ENCODE measurements at places on chromosomes 3 and 15.
A peak's percentile ranks its signal among the peaks of the same experiment; 100 is the strongest.

DNA sequence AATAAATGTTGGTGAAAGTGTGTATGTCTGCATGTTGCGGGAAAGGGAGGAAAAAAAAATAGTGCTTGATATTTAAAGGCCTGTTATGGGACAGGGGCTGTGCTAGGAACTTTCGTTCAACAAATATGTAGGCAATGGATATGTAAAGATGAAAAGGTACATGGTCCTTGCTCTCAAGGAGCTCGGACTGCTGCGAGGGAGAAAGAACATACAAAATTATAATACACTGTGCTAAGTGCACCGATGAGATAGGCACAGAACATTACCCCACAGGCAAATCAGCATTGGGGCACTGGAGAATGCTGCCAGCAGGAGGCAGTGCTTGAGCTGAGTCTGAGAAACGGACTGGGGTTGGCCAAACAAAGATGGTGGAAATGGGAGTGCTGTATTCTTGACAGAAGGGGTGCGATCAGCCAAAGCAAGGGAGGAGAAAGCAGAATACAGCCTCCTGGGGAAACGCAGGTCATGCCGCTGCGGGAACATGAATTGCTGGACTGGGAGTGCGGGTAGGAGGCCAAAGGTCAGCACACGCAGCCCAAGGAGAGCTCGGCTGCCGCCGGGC lies 649 bp downstream of the C15orf40 start:
- peak; percentile 61 for DNase-seq

DNA sequence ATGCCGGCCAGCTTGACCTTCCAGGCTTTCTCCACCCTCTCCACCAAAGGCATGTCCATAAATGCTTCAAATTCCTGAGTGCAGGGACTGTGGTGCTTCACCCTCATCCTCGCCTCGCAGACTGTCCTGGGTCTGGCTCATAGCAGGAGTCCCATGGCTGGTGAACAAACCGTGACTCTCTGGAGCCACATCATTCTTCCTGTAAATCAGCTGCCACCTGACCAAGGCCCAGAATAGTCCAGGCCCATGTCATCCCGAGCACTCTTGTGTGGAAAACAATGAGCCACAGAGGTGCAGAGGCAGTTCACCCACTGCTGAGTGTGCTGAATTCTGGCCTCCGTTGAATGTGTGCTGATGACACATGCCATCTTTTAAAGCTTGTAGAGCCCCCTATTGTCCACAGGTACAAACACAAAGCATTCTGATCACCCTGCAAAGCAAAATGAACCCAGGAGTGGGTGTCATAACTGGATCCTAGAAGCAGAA lies 68.6 kb downstream of the ABHD5 start:
- DNase-seq = no peak

DNA sequence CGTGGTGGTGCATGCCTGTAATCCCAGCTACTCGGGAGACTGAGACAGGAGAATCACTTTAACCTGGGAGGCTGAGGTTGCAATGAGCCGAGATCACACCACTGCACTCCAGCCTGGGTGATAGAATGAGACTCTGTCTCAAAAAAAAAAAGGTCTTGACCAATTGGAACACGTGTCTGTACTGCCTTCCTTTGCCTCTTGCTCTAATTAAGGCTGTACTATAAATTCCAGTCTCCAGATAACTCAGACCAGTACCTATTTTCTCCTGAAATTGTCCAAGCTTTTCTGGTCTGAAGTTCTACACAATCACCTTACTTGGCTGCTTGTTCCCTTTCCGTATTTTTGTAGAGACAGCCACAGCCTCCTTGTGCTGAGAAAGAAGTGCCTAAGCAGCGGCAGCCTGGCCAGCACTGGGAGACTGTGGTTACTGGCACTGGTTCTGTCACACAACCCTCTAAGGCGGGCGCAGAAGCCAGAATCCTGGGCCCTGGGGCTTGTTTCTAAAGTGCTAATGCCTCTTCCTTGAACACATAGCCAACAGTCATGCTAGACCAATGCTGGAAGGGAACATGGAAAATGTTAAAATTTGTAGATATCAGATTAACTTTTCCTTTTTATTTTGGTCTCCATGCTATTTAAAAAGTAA lies 6.2 kb upstream of the CEP70 start:
- no peak for DNase-seq

DNA sequence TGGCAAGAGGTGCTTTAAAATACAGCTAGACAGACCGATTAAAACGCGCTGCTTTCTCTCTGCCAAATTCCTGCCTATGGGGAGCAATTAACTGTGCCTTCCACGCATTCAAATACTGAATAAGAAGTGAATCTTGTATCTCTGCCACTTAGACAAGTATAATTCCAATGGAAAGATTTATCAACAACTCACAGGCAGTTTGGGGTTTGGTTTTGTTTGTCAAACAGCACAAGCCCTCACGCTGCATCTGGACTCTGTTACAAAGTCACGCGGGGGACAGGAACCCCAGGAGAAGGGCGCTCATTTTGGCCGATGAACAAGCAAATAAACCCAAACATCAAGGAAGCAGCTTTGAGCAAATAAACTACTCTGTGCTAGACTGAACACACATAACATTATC lies 61.8 kb upstream of the TMCO5A start:
- DNase-seq = no peak

GRCh38 chr3:189249987-189250386 lies 78.2 kb downstream of the TPRG1 start:
- no peak for DNase-seq

- no peak for DNase-seq
Measured at GRCh38 chr3:135495891-135496290, 469.6 kb upstream of the PPP2R3A start.

DNA sequence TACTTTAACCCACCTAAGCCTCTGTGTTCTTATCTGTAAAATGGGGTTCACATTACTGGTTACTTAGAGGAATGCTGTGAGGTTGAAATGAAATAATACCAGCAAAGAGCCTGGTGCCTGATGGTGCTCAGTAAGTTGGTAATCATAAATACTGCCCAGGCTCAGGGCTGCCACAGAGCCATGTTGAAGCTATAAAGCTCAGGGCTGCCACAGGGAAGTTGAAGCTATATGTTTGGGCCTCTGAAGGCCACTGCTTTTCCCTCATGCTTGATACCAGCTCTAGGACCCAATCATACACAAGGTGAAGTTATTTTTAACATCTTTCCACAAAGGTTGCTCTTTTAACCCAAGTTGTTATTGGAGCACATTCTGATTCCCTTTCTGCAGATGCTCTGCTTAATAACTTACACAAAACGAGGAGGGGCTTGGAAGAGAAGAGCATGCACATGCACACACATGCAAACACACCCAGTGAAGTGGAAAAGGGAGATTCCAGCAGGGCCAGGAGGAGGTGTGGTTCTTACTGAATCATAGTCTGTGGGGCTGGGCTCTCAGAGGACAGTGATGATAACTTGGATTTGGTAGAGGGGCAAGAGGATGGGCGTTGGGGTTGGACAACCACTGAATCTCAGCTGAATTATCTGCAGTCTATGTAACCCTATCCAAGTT lies 17.4 kb downstream of the PARP14 start:
- no peak for DNase-seq

GRCh38 chr3:69821133-69821532 lies 81.9 kb downstream of the MITF start:
- DNase-seq = no peak

- DNase-seq = no peak
Measured at GRCh38 chr3:10253731-10254130, 5.5 kb downstream of the TATDN2 start.

DNA sequence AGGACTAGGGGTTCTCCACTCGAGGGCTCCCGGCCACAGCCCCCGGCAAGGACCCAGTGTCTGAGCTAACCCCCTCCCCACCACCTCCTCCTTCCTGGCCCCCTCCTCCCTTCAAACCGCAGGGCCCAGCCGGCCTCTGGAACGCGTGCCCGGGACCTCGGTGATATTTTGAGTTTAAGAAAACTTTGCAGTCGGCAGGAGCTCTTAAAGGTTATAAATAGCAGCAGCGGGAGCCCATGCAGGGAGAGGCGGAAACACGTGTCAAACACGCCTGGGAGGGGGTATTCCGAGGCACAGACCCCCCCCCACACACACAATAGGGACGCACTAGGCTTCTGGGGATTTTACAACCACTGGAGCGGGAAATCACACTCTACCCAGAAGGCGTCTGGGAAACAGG lies 3.1 kb upstream of the PTH1R start:
- peak; percentile 69 for DNase-seq

DNA sequence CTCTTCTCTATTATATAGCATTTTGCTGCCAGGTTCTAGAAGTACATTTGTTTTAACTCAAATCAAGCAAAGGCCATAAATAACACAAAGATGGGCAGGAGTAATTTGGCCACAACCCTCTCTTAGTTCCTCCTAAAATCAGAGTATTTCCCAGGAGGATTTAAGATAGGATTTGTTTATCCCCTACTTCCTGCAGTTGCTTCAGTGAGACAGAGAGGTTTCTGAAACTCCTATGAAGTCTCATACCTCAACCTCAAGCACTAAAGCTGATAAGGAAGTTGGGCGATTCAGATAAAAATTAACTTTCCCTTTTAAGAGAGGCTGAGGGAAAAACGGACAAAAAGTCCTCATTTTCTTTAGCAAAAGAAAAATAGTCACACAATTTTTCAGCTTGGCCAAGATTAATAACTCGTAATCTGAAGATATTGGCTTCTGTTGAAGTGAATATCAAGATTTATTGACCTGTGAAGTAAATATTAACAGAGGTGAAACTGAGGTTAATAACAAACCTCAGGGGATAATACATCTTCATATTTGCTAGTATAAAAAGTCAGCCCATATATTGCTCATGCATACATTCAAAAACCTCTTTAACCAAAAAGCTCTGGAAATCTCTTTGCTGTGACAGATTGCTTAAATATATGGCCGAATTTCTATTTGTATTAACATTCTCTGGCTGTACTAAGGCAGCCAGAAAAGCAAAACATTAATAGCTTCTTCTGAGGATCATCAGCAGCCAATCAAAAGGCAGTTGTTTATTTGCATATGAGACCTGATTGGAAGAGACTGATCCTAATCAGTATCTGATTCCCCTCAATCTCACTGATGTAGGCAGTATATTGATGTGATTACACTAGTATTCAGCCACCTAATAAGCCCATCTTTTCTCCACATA lies 90.6 kb upstream of the GADL1 start:
- no peak for DNase-seq

DNA sequence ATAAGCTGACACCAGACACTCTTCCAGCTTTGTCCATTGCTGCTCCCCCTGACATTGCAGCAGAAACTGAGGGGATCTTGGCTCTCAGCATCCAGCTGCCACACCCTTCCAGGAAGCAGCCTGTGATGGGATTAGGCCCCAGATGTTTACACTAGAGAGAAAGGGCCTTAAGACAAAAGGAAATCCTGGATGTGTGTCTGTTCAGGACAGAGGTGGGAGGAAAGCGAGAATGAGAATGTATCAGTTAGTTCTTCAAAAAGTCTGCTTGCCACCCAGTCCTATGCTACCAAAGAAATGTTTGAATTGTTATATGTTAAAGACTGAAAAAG lies 58.8 kb downstream of the HES1 start:
- no peak for DNase-seq
